M059J (cell line): ENCODE measurements at places on chromosomes 16 and 17. TPM values are rescaled to one million over a fixed set of nuclear protein-coding genes. Genes with fewer than 3 reads are reported as not detected.

DNA sequence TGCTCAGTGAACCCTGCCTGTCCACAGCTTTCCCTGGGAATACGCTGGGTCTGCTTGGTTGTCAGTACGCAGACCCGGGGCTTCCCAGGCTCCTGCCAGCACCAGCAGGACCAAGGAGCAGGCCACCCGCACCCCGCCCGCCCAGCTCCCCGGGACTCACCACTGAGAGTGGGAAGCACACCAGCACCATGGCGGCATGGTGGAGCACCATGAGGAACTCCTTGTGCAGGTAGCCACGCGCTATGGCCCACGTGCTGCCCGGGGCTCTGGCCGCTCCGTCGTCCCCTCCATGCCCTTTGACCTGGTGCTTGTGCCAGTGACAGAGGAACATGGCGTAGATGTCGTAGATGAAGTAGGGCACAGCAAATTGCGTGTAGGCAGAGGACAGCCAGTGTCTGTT is 3.5 kb downstream of the C16orf92 start:
- DNase-seq = no peak

Gene RNF222
- 0.10 TPM in 1 of 2 replicates, not detected in the other for total RNA-seq

Gene CRYM
- not detected in 2 replicates for total RNA-seq

DNA sequence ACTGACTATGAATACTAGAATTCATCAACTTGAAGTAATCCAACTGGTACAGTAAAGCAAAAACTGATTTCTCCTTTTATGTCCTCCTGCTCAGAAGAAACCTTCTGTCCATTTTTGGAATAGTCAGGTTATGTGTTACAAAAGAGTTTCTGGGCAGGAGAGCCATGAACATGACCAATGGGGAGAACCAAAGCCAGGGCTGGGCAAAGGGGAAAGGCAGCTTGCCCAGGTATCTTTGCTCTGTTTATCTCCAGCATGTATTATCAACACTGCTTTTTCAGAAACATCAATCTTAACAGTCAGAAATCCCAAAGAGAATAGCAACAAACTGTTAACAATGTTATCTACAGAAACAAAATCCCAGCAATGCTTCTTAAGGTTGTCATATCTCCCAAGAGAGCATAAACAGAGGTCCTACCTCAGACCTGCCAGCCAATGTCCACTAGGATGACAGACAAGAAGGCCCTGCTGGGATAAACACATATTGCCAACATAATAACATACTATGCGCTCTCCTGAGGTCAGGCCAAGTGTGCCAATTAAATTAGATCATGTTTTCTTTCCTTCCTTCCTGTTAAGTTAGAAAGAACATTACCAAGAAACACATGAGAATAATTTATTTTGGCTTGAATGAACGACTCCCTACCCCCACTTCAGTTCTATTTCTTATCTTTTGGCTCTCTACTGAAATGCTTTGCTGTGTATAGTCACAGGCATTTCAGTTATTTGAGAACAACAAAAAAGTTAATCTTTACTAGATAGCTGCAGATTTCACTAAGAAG is 28.0 kb downstream of the BLMH start:
- DNase-seq = no peak

Gene ARHGDIG
- not detected in 2 replicates for total RNA-seq
